NCI-H2171 treated with DMSO at 0.1 percent for 48 hours (cell line): ENCODE measurements at places on chromosomes 4 and X.
A peak's percentile ranks its signal among the peaks of the same experiment; 100 is the strongest.

GRCh38 chr4:69589884-69590283, 49.6 kb downstream of the UGT2A2 start:
- DNase-seq = no peak

DNA sequence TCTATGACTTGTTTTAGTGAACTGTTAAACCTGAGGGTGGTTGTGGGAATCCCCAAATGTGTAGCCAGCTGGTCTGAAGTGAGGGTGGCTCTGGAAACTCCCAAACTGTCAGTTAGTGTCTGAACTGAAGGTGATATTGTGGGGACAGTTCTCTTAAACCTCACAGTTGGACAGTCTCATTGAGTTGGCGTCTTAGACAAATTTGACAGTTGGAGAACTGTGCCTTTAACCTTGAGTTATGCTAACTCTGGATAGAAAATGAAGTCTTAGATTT, 20.7 kb upstream of the CTSO start:
- DNase-seq = no peak

DNA sequence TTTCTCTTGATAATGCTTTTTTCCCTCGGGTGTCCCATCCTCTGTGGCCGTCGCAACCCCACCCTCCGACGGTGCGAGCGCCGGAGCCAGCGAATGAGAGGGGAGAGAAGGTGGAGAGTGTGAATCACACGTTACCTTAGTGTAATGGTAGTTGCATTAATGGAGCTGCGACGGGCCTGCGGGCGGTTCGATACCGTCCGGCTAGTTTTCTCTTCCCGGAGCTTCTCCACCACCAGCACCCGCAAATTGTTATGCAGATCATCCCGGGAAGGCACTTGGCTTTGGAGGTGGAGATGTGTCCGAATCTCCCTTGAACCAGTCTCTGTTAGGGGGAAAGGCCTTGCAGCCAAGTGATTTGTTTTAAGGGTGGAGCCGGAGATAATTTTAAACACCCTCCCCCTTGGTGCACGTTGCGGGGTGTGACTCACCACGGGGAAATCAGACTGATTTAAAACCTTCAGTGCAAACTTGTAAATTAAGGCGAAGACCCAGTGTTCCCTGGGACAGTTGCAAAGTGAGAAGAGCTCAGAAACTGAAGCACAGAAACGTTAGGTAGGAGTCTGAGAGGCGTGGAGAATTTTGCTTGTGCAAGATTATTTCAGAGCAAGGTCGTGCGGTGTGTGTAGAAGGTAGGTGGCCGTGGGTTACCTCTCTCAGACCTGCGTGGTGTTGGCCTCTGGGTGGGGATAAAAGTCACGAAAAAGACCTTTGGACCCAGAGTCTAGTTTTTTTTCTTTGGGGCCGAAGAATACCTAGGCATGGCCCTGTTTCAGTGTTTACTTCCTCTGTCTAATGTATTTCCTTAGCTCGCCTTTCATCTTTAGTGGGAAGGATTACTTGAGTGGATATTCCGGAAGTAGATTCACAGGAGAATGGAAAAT, 1.3 kb downstream of the AFF1 start:
- no peak for DNase-seq

DNA sequence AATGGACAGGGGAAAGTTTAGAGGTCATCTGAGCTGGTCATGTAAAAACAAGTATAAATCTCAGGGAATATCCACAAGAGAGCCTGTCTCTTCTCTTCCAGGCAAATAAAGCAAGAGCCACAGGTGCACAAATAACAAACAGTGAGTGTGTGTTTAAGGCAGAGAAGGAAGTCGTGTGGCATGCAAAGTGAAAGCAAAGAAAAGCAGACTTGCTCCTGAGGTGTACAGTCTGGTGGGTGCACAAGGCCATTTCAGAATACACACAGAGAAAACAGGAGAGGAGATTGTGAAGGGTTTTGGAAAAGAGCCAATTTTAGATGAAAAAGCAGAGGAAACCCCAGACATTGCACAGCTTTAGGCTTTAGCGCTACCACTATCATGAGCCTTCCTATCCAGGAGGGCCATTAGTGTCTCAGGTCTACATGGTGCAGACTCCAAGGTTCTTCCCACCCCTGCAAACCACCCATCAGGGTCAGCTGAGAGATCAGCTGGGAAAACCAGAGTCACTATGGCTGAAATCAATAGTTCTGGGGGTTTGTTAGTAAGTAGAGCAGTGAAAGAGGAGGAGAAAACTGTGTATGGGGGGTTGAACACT, 355.8 kb downstream of the KLHL4 start:
- no peak for DNase-seq

DNA sequence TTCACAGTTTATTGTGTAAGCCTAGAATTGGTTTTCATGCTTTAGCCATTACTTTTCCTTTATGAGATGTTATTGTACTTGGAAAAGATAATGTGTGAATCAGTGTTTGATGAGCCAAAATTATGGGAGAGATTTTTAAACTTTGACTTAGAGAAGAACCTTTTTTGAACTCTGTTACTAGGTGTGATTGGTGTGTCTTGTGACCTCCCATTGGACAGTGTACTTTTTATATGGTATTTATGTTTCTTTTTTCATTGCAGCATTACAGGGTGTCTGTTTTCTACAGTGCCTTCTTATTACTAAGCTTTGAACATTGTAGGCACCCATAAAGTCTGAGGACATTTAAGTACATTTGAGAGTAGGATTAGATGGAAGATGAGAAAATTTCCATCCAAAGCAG, 91.1 kb downstream of the SLC4A4 start:
- no peak for DNase-seq

DNA sequence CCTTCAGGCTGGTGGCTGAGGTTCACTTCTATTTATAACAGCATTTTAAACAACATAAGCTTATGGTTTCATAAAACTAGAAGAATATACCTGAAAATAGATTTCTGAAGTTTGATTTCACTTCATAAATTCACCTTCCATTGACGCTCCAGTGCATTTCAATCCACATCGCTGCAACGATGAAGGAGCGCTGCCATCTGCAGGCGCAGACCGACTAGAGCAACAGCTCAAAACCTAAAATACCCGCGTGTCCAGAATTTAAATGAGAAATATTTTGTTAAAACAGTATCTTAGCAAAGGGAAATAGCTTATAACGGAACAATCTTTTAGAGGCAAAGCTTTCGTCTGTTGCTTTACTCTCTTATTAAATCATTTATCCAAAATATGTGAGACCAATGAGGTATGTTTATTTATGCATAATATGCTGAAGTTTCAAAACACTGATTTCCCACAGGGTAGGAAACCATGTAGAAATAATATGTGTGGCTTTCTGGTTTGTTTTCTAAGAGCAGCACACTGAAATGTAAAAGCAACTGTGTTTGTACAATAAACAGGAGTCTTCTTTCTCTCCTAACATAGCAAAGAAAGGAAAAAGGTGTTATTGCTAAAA, 816.4 kb upstream of the FRG1 start:
- DNase-seq = no peak

GRCh38 chr4:57119054-57119651, 9.0 kb upstream of the IGFBP7 start:
- no peak for DNase-seq

GRCh38 chrX:115535844-115536243, 25.1 kb upstream of the PLS3 start:
- DNase-seq = no peak

GRCh38 chr4:142155347-142155746, 519.0 kb downstream of the IL15 start:
- DNase-seq = no peak

DNA sequence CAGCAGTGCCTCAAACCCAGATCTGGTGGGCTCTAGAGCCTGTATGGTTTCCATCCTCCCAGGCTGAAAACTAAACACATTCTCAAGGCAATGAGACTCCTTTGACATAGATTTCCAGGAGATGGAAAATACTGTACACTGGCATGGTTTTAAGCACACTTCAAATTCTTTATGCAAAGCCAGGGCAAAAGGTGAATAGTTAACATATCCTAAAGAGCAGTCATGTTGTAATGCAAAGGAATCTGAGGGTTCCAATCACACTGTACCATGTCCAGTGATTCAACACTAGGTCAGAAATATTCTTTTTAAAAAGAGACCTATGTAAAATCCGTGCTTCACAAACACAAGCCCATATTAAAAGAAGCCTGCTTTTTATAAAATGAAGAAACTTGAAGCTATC, 195.3 kb downstream of the QDPR start:
- no peak for DNase-seq

- DNase-seq = no peak
Observed at GRCh38 chr4:1133033-1133432, 19.7 kb upstream of the RNF212 start.

- peak; percentile 13 for DNase-seq
Observed at GRCh38 chr4:120071192-120071795, 4.6 kb upstream of the MAD2L1 start.

GRCh38 chrX:136750364-136750763, 30.4 kb downstream of the ARHGEF6 start:
- DNase-seq = no peak

- DNase-seq = no peak
Observed at GRCh38 chrX:53135581-53135980, 41.6 kb downstream of the KANTR start.

DNA sequence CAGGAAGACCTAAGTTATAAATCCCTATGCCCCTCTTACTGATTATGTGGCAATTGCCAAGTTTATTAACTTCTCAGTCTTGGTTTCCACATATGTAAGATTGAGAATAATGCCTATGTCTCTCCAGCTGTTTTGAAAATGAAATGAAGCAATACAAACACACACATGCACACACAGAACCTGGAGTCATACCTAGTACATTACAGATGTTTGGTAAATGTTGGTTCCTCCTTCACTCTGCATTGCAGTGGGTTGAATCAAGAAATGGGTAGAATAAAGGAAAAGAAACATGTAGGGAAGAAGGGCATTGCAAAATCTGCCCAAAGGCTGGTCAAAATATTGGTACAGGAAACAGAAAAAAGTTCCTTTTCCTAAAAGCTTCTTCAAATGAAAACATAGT, 309.9 kb upstream of the EMCN start:
- DNase-seq = no peak

- DNase-seq = no peak
Observed at GRCh38 chr4:80393246-80393969, 57.9 kb downstream of the CFAP299 start.

DNA sequence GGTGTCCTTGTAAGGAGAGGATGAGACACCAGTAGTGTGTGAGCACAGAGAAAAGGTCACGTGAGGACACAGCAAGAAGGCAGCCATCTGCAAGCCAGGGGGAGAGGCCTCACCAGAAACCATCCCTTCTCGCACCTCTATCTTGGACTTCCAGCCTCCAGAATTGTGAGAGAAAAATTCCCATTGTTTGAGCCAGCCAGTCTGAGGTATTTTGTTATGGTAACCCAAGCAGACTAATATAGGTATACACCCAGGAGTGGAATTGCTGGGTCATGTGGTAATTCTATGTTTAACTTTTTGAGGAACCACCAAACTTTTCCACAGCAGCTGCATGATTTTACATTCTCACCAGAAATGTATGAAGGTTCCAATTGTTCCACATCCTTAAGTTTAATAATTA, 25.6 kb downstream of the ZDHHC9 start:
- no peak for DNase-seq
